Stimulated activated CD8-positive, alpha-beta memory T cell treated with anti-CD3 and anti-CD28 coated beads, Interleukin-4, amount 100 ng/mL, for 48 hours (primary cell): ENCODE measurements at places on chromosomes 5 and 9.

DNA sequence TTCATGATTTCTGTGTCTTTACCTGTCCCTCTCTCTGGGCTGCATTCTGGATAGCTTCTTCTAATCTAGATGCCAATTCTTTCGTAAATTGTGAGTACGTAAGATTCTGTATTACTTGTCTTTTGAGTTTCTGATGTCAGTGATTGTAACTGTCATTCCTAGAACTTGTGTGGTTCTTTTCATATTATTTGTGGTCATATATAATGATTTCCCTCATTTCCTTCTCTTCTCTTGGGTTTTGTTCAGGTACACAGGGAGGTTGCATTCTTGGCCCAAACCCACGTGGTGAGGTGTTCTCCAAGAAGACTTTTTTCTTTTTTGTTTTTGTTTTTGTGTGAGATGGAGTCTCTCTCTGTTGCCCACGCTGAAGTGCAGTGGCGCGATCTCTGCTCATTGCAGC, 13.8 kb downstream of the UGCG start:
- DNase-seq = peak; percentile 31

- no peak for DNase-seq
Measured at GRCh38 chr5:90519081-90519480, 10.3 kb downstream of the LYSMD3 start.

DNA sequence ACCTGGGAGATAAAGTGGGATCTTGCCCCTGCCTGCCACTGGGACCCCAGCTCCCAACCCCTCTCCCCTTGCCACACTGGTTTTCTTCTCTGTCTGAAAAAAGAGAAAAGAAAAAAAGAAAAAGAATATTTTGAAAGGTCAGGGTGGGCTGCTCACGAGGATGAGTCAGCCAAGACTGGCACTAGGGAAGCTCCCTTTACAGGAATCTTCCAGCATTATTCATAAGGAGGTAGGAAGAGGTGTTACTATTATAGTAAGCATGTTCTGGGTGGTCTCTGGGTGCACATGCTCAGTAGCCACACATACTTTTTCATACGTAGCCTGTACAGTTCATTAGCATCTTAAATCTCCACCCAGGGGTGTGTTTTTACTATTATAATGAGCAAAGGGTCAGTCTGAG, 46.8 kb upstream of the HAND1 start:
- no peak for DNase-seq

DNA sequence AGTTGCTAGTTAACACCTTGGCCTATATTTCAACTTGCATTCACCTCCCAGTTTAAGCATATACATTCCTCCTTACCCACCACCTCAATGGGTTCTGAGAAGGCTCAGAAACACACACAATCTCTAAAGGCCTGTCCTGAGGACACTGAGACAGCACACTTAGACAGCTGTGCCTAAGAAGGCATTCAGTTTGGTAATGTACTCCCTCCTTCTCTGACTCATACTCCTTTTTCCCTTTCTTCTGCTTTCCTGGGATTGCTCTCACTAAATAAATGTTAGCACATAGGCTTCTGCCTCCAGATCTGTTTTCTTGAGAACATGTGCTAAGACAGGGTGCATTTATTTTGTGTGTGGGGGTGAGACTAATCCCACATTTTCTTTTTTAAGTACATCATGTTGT, 456.8 kb upstream of the CDH6 start:
- DNase-seq = no peak

DNA sequence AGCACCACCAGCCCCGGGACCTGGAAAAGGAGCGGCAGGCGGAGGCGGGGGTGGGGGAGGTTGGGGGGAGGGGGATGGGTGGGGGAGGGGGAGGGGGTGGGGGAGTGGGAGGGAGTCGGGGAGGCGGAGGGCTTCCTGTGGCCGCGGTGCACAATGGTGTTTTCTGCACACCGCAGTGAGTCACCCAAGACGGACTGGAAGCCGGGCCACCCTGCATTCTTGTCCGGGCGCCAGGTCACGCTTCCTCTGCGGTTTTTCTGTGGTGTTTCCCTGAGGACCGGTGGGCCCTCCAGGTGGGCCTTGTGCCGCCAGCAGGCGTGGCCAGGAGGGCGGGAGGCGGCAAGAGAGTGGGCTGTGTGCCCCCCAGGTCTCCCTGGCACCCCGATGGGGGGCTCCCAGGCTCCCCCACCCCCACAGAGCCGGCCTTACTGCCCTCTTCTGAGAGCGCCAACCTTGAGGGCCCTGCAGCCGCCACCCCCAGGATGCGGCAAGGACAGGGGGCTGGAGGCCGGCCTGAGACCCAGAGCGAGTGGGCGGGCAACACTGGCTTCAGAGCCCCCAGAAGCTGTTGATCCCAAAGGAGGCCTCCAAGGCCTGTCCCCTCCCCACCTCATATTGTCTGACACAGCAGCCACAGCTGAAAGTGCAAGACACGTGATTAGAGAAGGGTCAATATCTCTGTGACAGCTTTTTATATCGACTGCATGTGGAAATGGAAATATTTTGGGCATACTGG, 11.1 kb downstream of the EXD3 start:
- DNase-seq = peak; percentile 71

DNA sequence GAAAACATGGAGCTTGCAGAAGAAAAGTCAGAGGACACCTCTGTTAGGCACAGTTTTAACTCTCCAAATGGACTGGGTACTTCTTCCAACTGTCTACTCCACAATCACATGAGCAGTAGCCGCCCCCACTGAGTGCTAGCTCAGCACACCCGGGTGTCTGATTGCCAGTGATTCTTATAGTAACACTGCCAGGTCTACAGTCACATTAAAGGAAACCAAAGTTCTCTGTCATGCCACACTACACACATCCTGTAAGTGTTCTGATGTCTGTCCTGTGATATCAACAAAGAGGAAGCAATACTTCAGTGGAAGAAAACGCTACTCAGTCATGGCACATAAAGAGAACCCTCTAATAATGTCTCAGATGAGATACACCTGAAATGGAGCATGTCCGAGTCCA, at the start of gene HAVCR2:
HAVCR2 (minus strand) TSS at position 69 of the 400 bp plus-strand sequence; CDS start at position 8, 61 bp downstream.
- DNase-seq = peak; percentile 70

DNA sequence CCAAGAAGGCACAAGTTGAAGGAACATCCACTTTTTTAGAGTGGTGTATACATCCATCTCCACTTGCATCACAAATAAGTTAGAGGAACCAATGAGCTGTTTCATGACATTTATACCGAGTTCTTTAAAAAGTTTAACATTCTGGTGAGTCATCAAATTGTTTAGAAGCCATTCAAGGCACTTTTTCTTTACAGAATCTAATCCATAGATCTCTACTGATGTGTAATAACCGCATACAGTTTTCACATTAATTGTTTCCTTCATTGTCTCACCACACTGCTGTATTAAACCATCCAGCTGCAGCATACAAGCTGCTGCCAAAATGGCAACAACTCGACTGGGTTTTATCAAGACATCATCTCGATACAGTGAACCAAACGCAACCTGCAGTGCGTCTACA, 744 bp downstream of the GMCL2 start:
- DNase-seq = no peak

DNA sequence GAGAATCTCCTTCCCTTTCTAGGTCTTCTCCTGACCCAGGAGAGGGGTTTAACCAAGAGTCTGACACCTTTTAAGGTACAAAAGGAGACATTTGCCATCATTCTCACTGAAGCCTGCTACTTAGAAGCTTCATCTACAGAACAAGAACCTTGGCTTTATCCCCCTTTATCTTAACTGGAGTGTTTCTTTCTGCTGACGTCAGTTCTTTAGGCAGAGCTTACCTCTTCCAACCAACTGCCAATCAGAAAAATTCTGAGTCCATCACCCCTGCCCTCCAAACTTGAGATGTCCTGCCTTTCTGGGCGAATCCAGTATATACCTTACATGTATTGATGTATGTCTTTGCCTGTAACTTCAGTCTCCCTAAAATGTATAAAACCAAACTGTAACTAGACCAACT, 37.2 kb downstream of the PLEKHG4B start:
- DNase-seq = no peak

- no peak for DNase-seq
Measured at GRCh38 chr9:124122813-124123462, 111.4 kb downstream of the LHX2 start.

DNA sequence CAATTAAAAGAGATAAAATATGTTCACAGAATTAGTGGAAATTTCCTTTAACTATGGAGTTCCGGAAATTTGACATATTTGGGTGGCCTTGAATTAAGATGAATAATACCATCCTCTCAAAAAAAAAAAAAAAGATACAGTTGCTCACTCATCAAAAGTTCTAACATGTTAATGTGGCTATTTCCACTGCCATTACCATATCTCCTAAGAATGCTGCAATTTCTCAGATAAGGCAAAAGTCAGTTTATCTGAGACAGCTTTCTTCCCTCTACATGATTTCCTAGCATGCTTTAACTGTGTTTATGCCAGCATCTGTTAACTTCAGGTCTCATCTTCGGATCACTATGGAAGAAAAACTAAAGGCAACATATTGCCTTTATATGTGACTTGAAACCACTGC, 2.6 kb downstream of the FASTKD3 start:
- no peak for DNase-seq
